Spleen (tissue), 13 donors: ENCODE measurements at places on chromosomes 1 and 21. TPM values are rescaled to one million over a fixed set of nuclear protein-coding genes. Genes with fewer than 3 reads are reported as not detected.

ACOT11 gene
- 3.2 TPM for total RNA-seq

GCLM gene
- 19.0 TPM for total RNA-seq

AADACL4 gene
- not detected for total RNA-seq

SYNC gene
- 9.0 TPM for total RNA-seq

LEMD1 gene
- not detected for total RNA-seq

PODN gene
- total RNA-seq: 1.2 TPM

LHX4 gene
- not detected for total RNA-seq

SERPINC1 gene
- not detected for total RNA-seq

AXDND1 gene
- not detected for total RNA-seq

TFF2 gene
- total RNA-seq: not detected

SLC44A3 gene
- 4.0 TPM for total RNA-seq

LCE1A gene
- total RNA-seq: not detected

CD160 gene
- total RNA-seq: 9.9 TPM

RPE65 gene
- not detected for total RNA-seq

SLC30A2 gene
- not detected for total RNA-seq
